ENCODE measurements at places on chromosomes 12 and 14. TPM values are rescaled to one million over a fixed set of nuclear protein-coding genes. Genes with fewer than 3 reads are reported as not detected.
A peak's percentile ranks its signal among the peaks of the same experiment; 100 is the strongest.

Gene TTC9
- polyA plus RNA-seq = 2.8 TPM

GRCh38 chr14:57845802-57846531 is 19.9 kb downstream of the SLC35F4 start:
- no peak for DNase-seq

Gene CEP83
- polyA plus RNA-seq = 48.2 TPM

- no peak for DNase-seq
These were observed 79.2 kb upstream of the NCOR2 start for GRCh38 chr12:124646385-124647230.

GRCh38 chr12:38921025-38921677 is 15.8 kb upstream of the CPNE8 start:
- peak; percentile 48 for DNase-seq
